ENCODE measurements at places on chromosomes 3 and 15. TPM values are rescaled to one million over a fixed set of nuclear protein-coding genes. Genes with fewer than 3 reads are reported as not detected.

Gene TMEM207
- total RNA-seq = not detected

DNA sequence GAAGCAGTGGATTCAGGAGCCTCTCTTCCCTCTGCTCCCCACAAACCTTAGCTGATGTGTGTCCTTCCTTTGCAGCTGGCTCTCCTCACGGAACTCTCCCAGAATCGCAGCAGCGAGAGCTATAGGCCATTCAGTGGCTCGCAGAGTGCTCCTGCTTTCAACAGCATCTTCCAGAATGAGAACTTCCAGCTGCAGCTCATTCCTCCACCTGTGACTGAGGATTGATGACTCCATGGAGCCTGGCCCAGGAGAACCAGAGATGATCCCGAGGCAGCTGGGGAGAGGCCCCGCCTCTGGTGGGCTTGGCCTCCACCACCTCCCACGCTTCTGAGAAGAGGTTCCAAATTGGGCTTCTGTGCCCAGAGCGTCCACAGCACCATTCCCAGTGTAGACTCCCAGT lies 101.1 kb downstream of the C3orf70 start:
- no peak overlapping the region for H3K4me3 ChIP-seq
- H3K4me1 ChIP-seq = no peaks in the 10 kb centered on the region
- DNase-seq = no peak
- no peak overlapping the region for H3K27ac ChIP-seq

- DNase-seq = no peak
- no peaks in the 10 kb centered on the region for H3K27me3 ChIP-seq
- H3K4me1 ChIP-seq = peaks cover 25% of the 10 kb centered on the region
- H3K4me3 ChIP-seq = peak within 1 kb of the TSS; percentile 91
Measured at GRCh38 chr3:42906070-42906847, at the start of gene ZNF662. TSS of gene ZNF662 (plus strand) at chr3:42906142. CDS start at chr3:42908115, 1,973 bp downstream.

- H3K36me3 ChIP-seq = no peaks in the 10 kb centered on the region
- H3K4me3 ChIP-seq = no peak overlapping the region
- no peaks in the 10 kb centered on the region for H3K27me3 ChIP-seq
- no peak for DNase-seq
- H3K4me1 ChIP-seq = peaks cover 21% of the 10 kb centered on the region
Measured at GRCh38 chr15:49855917-49856637, 235.2 kb downstream of the DTWD1 start.

DNA sequence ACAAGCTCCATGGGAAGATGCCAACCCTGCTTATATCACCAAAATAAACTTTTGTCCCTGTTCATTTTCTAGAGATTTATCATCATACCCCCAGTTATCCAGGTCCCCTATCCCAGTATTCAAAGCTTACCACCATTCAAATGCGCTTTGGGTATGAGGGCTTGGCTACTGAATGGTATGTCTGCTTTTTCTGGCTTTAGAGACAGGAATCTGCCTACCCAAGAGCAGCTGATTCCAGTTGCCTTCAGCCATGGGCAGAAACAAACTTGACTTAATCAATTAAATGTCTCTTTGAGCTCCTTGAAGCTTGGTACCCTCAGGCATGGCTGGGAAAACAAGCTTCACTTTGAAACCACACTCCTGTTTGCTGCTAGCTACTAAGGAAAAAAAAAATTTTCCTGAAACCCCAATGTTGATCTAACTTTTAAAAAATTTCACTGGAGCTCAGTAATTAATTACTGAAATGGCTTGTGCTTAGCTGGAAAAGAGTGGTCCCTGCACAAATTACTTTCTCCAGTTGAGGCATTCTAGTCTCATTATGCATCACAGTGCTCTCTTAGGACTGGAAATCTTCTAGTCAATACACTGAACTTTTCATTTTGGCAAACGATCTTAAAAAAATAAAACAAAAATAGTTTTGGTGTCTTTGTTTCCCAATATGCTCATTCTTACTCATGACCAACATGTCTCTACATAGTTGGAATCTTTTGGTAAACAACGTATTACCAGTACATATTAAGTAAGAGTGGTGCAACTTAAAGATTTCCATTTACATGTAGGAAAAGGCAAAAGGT lies 242.8 kb downstream of the DTWD1 start:
- no peak for DNase-seq
- H3K4me3 ChIP-seq = no peak overlapping the region
- H3K27ac ChIP-seq = peak overlapping the region; percentile 13
- H3K4me1 ChIP-seq = no peaks in the 10 kb centered on the region
- H3K27me3 ChIP-seq = no peaks in the 10 kb centered on the region
